ENCODE measurements at places on chromosomes 6 and 20.

- DNase-seq, result no peak
Measured at GRCh38 chr6:108565893-108566292, 5.2 kb downstream of the FOXO3 start.

DNA sequence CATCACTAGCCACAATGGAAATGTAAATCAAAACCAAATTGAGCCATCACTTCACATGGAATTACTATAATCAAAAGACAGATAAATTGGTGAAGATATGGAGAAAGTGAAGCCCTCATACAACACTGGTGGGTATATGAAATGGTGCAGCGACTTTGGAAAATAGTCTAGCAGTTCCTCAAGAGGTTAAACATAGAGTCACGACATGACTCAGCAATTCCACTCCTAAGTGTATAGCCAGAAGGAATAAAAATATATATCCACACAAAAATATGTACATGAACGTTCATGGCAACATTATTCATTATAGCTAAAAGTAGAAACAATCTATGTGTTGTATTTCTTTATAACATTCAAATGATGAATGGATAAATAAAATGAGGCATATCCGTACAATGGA lies 33.1 kb upstream of the SH3BGRL2 start:
- no peak for DNase-seq

GRCh38 chr6:46653439-46654195 lies 842 bp downstream of the SLC25A27 start:
- DNase-seq, result no peak

GRCh38 chr6:55972091-55972490 lies 96.7 kb upstream of the BMP5 start:
- no peak for DNase-seq

- DNase-seq, result no peak
Measured at GRCh38 chr20:19456595-19457395, 244.4 kb downstream of the SLC24A3 start.

DNA sequence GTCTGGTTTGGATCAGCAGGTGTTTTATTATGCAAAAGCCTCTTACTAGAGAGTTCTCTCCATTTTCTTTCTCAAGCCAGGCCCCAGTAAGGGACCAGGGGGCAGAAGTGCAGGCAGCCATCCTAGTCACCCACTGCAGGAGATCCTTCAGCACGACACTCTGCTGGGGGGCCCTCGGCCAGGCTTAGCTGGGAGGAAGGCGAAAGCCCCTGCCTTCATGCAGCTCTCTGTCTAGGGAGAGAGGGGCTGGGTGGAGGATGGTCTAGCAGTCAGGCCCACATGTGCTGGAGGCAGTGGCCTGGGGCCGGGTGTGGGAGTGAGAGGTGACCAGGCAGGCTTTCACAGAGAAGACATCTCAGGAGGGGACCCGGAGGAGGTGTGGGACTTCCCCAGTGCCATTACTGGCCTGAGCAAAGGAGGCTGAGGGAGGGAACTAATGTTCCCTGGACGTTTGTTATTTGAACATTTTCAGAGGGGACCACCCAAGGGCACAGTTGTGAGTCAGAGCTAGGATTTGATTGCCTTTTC lies 33.5 kb upstream of the VSTM2L start:
- no peak for DNase-seq

GRCh38 chr6:20900389-20901160 lies 366.3 kb downstream of the CDKAL1 start:
- no peak for DNase-seq

GRCh38 chr6:3571250-3571681 lies 114.4 kb upstream of the SLC22A23 start:
- no peak for DNase-seq

- DNase-seq, result no peak
Measured at GRCh38 chr6:137025786-137026730, 18.7 kb downstream of the IL20RA start.

GRCh38 chr20:63655249-63655648 lies 2.0 kb upstream of the STMN3 start:
- DNase-seq, result no peak

- DNase-seq, result no peak
Measured at GRCh38 chr6:11814106-11814505, 35.5 kb upstream of the ADTRP start.

DNA sequence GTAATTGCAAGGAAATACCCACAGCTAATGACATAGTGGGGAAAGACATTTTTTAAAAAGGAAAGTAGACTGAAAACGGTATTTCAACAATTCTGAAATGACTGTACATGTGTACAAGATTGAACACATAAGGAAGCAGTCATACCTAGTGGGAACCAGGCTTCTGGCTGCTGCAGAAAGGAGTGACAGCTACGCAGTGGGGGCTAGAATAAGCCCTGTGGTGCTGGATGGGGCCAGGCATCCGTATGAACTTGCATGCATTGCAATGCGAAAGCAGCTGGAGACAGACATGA lies 54.9 kb upstream of the GPR31 start:
- DNase-seq, result no peak

- no peak for DNase-seq
Measured at GRCh38 chr20:37697314-37697713, 3.5 kb downstream of the CTNNBL1 start.

- no peak for DNase-seq
Measured at GRCh38 chr6:56246881-56247653, at the start of gene COL21A1. Gene COL21A1, minus strand, starts transcription at chr6:56247580. Its CDS starts 64,962 bp downstream, at chr6:56182618.

- no peak for DNase-seq
Measured at GRCh38 chr20:38393259-38393658, 41.9 kb downstream of the SNHG17 start.

DNA sequence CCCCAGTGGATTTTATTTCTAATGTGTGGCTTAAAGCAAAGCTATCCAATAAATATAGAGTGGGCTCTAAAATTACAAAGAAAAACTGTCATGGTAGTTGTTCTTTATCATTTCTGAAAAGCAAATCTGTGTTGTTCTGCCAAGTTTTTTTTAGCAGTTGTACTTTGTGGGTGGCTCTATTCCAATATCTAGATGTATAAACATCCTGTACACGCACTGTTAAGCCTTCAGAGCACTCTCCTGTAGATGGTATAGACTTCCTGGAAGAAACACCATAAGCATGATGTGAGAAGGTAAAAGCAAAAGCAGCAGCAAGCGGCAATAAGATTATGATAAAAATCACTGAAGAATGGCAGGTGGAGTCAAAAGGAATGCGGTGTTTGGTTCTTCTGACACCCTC lies 21.5 kb upstream of the TMEM30A start:
- DNase-seq, result no peak

- no peak for DNase-seq
Measured at GRCh38 chr6:143542888-143543287, 31.4 kb upstream of the FUCA2 start.

GRCh38 chr6:152089992-152090391 lies 282.5 kb downstream of the ESR1 start:
- no peak for DNase-seq

DNA sequence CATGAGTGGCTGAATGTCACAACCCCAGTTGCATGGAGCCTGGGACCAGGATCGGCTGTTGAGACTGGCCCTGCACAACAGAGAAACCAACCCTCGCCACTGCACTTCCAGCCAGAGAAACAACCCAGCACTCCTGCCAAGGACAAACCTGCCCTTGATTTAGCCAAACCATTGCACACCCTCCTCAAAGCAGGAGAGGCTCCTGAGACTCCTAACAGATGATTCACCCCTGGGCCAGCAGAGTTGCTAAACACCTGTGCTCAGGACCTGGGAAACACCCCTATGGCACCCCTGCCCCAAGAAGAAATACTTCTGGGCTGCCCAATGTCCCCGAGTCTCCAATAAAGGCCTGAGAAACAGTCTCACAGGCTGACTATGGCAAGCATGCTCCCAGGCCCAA lies 17.8 kb downstream of the WDR27 start:
- no peak for DNase-seq

DNA sequence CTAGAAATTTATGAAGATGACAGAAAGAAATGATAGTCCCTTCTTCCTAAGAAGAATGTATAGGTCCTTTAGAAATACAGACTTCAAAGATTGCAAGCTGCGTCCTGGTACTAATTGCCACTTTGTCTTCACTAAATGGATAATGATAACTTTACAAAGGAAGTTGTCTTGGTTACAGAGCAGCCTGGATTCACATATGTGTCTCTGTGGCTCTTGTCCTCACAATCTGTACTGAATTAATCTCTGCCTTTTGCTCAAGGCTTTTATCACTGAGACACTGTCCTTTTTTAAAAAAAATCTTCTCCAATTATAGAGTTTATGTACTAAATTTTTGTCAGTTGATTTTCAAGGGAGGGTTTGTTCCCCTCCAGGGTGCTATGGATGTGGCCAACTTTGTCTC lies 17.5 kb upstream of the MRAP2 start:
- no peak for DNase-seq

DNA sequence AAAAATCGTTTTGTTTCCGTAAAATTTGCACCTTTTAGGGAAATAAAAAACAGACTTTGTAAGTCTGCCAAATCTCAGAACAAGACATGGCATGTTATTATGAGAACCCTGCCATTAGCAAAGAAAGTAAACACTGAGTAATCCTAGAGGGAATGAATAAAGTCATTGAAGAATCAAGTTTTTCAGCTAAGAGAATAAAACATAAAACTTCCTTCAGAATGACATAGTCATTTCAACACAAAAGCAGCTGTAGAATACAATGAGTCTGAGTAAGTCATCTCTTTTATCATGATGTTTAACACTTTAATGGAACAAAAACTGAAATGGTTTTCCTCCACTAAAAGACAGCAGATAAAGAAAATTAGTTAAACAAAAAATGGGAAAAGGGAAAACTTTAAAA lies 10.3 kb upstream of the DST start:
- DNase-seq, result no peak

- no peak for DNase-seq
Measured at GRCh38 chr6:16055852-16056251, 73.0 kb upstream of the MYLIP start.

DNA sequence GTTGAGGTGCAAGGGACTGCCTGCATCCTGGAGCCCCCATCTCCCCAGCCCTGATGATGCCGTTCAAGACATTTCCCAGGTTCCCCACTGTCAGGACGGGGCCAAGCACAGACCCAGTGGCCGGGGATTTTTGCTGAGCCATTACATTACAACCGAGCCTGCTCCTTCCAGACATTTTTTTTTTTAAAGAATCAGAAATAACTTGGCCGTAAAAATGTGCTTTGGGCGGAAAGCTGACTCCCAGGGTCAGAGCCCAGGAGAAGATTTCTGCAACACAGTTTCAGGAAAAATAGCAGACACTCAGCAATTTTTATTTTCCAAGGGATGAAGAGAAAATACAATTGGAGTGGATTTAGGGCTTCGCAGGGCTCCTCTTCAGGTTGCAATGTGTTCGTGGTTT lies 87.9 kb downstream of the LRFN2 start:
- DNase-seq, result no peak
